NCI-H2081 (cell line): ENCODE measurements at places on chromosomes 6 and 20.

DNA sequence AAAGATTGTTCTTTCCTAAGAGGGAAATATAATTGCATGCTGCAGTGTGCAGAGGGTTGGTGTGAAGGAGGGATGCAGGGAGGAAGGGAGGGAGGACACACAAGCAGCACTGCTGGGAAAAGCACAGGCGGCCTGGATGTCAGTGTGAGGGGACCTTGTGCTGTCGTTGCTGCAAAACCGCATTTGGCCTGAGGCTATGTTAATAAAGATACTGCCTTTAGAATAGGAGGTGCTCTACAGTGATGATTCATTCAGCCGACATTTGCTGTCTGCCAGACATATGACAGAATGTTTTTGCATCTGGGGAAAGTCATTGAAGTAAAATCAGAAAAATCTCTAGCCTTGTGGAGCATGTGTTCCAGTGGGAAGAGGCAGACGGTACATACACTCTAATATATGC, 50.5 kb upstream of the TRIM26 start:
- no peak for DNase-seq

- DNase-seq: no peak
These were observed 2.5 kb downstream of the TRIM10 start for GRCh38 chr6:30158475-30159040.

GRCh38 chr20:39674842-39675241, 712.7 kb downstream of the DHX35 start:
- DNase-seq: no peak

GRCh38 chr20:62367136-62367632, at the start of gene LAMA5:
TSS of gene LAMA5 (minus strand) at chr20:62367312. CDS start at chr20:62367245, 67 bp downstream.
- DNase-seq: peak; percentile 24

DNA sequence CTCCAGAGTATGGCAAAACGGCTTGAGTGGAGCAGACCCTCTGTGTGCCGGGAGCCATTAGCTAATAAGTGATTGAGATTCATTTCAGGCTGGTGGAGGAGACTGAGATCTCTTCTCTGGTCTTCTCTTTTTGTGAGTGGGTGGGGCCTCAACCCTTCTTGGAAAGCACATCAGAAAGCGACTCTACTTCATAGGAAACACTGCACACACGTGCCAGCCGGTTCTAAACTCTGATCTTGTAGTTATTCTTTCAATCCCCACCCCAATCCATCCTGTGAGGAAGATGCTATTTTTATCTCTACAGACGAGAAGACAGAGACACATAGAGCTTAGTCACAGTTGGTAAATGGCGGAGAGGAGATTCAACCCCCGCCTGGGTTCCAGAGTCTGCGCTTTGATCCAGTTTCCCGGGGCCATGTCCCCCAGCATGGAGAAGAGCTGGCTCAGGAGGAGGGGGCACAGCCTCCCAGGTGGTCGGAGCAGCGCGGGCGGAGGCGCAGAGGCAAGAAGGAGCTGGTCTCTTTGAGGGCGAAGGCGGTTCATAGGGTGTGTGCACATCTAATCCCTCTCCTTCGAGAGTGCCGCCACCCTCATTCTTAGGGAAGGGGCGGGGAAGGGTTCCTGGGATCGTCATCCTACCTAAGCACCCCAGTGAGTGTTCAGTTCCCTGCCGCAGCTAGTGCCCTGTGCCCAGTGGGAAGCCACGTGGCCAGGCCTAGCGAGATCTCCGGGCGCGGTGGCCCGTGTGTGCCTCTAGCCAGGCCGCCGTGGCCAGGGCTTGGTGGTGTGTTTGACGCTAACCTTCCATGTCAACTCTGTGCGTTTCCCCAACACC, 49.0 kb upstream of the TAGAP start:
- no peak for DNase-seq

DNA sequence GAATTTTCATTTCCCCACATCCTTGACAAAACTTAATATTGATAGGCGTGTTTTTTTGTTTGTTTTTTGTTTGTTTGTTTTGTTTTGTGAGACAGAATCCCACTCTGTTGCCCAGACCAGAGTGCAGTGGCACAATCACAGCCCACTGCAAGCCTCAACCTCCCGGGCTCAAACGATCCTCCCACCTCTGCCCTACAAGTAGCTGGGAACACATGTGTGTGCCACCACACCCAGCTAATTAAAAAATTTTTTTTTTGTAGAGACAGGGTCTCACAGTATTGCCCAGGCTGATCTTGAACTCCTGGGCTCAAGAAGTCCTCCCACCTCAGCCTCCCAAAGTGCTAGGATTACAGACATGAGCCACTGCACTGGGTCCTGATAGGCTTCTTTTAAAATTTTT, 9.2 kb downstream of the CEP57L1 start:
- DNase-seq: no peak

DNA sequence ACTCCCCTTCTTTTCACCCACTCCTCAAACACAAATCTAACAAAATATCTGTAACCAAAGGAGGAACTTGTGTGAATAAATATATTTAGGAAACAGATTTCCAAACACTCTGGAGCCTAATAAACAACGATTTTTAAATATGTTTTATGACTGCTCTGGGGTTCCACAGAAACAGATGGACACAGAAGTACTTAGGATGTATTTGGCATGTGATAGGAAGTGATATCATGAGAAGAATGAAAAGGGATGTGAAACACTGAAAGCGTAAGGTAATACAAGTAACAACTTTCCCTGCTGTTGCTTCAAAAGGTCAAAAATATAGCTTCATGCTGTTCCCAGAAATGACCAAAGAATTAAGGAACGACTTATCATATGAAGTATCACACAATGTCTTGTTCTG, 26.1 kb upstream of the ENPP1 start:
- DNase-seq: no peak

- DNase-seq: no peak
These were observed 99.8 kb upstream of the ASCC3 start for GRCh38 chr6:100980949-100981348.

DNA sequence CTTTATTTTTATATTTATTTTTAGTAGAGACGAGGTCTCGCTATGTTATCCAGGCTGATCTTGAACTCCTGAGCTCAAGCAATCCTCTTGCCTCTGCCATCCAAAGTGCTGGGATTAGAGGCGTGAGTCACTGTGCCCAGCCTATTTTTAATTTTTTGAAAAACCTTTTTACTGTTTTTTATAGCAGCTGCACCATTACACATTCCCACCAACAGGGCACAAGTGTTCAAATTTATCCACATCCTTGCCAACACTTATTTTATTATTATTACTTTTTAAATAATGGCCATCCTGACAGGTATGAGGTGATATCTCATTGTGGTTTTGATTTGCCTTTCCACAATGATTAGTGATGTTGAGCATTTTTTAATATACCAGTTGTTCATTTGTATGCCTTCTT, 42.5 kb downstream of the PACSIN1 start:
- no peak for DNase-seq

DNA sequence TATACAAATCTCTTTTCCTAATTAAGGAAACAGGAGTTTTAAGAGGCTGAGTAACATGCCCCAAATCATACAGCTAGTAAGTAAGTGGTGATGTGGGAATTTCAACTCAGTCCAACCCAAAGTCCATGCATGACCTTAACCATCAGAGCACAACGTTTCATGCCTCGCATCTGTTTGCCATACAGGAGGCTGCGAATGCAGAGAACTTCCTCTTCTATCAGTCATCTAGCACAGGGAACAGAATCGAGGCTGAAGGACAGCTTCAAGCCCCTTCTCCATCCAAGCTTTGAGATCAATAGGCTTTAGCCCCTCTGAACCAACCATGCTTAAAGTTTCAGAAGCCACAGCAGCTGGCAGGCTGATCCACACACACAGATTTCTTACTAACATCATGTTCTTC, 113.2 kb downstream of the MAFB start:
- no peak for DNase-seq

GRCh38 chr6:16972535-16972934, 129.3 kb upstream of the STMND1 start:
- DNase-seq: no peak

DNA sequence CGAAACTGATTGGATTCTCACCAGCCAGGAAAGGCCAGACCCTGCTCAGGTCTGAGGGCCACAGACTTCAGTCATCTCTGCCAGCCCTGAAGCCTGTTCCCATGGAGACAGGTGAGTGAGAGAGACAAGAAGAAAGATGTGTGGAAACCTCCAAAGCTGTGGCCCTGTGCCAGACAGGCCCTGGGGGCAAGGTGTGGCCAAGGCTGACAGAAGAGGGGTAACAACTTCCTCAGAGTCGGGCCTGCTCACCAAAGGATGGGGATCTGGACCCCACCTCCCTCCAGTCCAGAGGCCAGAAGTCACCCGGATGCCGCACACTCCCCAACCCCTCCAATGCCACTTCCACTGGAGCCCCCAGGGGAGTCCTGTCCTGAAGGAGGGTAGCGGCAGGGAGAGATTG, 73.6 kb downstream of the MDGA1 start:
- DNase-seq: no peak

DNA sequence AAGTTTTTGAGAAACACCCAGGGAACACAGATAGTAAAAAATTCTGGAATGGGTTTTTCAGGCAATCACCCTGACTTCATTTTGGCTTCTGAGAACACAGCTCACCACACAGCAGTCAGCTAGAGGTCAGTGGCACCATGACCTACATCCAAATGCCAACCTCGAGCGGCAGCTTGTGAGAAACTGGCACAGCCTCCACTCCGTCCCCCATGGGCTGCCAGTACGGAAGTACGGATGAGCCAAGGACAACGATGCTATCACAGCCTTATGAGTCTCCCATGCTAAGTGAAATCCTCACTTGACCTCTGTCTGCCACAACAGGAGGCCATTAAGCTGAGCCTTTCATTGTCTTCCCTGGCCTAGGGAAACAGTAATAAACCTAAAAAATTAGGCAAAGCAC, 32.0 kb downstream of the KIF16B start:
- no peak for DNase-seq

GRCh38 chr6:49856282-49856681, 10.1 kb downstream of the CRISP1 start:
- DNase-seq: no peak

DNA sequence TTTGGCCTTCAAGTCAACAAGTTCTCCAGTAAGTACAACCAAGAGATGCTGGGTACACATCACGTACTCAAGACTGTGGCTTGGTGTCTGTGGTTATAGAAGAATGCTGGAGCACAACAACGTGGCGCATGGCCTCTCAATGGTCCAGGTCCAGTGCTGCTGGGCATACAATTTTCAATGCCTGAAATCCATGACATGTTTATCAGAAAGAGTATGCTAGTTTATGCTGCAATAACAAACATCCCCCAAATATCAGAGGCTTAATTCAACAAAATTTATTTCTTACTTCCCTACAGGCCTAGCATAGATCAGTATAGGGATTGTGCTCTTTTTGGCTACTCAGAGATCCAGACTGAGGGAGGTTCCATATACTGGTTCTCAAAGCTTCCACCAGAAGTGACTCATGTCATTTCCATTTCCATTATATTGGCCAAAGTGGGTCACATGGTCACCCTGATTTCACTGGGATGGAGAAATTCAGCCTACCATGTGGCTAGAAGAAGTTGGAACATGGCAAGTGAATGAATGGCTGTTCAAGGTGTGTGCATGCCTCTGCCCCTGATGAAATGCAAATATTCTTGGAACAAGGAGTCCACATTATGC, 33.3 kb upstream of the KIF16B start:
- no peak for DNase-seq

GRCh38 chr6:15555101-15556038, 107.5 kb downstream of the DTNBP1 start:
- DNase-seq: no peak

GRCh38 chr6:25414755-25415154, 135.6 kb downstream of the CARMIL1 start:
- no peak for DNase-seq

DNA sequence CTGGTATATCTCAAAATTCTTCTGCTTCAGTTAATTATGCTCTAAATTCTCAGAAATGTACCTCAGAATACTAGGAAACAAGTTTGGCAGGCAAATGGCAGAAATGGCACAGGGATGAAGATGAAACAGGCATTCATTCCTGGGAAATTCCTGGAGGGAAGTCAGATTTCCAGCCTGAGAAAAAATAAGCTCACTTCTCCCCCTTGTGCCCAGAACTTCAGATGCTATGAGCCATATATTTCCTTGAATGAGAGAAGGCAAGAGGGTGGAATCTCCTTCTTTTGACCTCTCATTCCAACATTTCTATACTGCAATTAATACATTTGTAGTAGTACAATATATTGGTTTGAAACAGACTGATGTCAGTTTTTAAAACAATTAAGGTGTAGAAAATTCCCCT, 22.8 kb downstream of the RGS17 start:
- DNase-seq: no peak

DNA sequence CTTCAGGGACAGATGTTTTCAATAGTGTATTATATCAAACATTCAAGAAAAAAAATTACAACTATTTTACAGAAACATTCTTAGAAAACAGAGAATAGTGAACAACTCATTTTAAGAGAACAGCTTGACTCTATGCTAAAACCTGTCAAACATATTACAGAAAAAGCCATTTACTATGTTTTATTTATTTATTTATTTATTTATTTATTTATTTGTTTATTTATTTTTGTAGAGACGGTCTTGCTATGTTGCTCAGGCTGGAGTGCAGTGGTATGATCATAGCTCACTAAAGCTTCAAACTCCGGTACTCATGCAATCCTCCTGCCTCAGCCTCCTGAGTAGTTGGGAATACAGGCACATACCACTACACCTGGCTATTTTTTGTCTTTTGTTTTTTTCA, 317.9 kb upstream of the HTR1E start:
- DNase-seq: no peak

GRCh38 chr6:140264431-140264830, 890.0 kb upstream of the CITED2 start:
- DNase-seq: no peak

DNA sequence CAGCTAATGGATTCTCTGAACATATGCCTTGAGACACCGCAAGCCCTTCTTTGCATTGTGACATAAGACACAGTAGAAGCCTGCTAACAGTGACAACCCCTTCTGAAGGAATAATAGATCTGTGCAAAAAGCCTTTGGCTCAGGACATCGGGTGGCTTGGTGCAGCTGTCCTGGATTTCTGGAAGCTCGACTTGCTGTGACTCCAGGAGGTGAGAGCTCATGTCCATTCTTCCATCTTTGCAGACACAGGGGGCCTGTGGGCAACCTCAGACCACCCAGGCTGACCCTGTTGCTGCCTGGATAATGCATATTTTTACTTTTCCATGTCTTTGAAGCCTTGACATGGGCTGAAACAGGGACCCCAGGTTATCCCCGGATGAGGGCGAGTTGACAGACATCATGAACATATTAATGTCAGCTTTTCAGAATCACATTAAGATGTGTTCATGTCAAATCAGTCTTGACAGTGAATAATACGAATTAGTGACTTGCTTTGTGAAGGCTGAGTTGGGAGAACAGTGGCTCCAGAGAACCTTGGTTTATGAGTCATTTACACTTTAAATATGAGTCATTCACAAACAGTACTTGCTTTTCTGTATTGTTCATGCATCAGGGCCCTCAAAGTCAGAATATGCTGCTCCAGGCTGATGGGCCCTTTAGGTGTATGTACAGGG, 66.8 kb upstream of the IYD start:
- no peak for DNase-seq

- no peak for DNase-seq
These were observed 236.1 kb downstream of the TSHZ2 start for GRCh38 chr20:53208110-53208832.
